Large intestine (tissue), 12 donors: ENCODE measurements at places on chromosomes 16 and 17.

- no peak for DNase-seq
Observed at GRCh38 chr16:55055262-55055661, 124.6 kb downstream of the IRX5 start.

DNA sequence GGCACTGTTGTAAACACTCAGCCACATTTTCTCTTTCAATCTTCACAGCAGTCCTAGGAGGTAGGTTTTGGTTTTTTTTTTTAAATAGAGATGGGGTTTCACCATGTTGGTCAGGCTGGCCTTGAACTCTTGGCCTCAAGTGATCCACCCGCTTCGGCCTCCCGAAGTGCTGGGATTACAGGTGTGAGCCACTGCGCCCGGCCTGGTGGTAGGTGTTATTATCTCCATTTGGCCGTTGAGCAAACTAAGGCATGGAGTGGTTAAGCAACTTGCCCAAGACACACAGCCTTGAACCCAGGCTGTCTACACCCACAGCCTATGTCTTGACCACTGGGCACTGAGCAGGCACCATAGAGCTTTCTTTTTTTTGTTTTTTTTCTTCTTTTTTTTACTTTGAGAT lies 8.6 kb downstream of the SGCA start:
- DNase-seq, result no peak

DNA sequence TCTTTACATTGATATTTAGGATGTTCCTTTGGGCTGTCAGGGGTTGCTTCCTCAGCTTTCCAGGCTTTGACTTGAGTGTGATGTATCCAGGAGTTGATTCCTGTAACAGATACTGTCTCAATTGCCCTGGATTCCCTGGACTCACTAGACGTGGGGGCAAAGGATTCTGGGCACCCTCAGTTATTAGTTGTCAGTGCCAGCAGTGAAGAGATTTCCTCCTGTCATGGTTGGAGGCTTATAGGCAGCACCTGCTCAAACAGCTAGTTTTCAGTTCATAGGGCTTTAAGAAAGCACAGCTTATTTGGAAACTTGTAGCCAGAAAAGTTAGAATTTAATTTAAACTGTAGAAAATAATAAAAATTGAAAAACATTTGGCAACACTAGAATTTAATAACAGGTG lies 9.5 kb upstream of the B4GALNT2 start:
- DNase-seq, result no peak

GRCh38 chr17:10021272-10021984 lies 116.4 kb upstream of the RCVRN start:
- DNase-seq, result peak; percentile 39

- DNase-seq, result peak; percentile 4
Observed at GRCh38 chr16:64352246-64352645, 769.6 kb downstream of the CDH11 start.

- no peak for DNase-seq
Observed at GRCh38 chr17:3796822-3797170, 4.2 kb downstream of the ITGAE start.

GRCh38 chr17:77535892-77536291 lies 395.1 kb downstream of the SEC14L1 start:
- no peak for DNase-seq

GRCh38 chr17:80270104-80270503 lies 9.5 kb downstream of the RNF213 start:
- no peak for DNase-seq

- DNase-seq, result no peak
Observed at GRCh38 chr17:57926723-57927047, 28.5 kb downstream of the CUEDC1 start.

DNA sequence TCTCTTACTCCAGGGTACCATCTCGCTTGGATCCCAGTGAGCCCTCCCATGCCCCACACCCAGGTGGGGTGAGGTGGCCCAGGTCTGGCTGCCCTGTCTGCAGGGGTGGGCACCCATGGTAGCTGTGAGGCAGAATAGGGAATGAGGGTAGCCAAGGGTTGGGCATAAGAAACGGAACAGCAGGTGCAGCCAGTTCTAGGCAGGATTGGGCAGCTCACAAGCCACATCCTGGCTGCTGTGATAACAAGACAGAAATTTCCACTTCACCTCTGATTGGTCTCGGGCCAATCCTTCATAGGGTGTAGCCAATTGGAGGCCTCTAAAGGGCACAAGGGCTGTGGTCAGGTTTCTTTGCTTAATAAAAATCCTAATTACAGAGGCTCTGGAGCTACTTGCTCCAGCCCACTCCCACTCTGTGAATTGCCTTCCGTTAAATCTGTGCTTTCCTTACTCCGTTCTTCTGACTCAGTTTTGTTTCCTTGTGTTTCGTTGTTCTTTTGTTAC lies 1.5 kb upstream of the ARHGDIG start:
- DNase-seq, result no peak

DNA sequence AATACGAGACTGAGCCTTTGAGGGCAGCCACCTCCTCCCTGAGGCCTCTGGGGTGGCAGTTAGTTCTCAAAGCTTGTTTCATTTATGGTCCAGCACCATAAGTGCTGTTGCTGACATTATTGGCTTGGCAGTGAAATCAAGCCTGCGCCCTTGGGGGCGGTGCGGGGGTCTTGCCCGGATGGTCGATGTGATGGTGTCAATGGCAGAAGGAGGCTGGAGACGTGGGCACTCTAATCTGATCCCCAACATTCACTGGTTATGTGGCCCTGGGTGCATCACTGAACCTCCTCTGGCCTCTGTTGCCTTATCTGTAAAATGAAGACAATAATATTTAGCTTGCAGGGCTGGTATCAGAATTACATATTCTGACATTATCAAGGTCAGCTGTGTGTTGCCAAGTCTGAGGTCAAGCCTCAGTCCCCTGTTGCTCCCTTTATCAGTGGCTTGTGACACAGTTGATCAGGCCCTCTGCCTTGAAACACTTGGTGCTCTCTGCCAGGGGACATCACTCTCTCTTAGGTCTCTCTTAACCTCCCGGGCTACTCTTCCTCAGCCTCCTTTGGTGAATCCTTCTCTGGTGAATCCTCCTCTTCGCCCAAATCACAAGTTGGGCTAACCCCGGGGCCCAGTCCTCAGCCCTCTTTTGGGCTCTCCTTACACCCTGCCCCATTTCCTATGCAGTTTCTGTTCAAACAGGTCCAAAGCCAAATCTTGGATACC lies 11.8 kb upstream of the TMEM220 start:
- no peak for DNase-seq

DNA sequence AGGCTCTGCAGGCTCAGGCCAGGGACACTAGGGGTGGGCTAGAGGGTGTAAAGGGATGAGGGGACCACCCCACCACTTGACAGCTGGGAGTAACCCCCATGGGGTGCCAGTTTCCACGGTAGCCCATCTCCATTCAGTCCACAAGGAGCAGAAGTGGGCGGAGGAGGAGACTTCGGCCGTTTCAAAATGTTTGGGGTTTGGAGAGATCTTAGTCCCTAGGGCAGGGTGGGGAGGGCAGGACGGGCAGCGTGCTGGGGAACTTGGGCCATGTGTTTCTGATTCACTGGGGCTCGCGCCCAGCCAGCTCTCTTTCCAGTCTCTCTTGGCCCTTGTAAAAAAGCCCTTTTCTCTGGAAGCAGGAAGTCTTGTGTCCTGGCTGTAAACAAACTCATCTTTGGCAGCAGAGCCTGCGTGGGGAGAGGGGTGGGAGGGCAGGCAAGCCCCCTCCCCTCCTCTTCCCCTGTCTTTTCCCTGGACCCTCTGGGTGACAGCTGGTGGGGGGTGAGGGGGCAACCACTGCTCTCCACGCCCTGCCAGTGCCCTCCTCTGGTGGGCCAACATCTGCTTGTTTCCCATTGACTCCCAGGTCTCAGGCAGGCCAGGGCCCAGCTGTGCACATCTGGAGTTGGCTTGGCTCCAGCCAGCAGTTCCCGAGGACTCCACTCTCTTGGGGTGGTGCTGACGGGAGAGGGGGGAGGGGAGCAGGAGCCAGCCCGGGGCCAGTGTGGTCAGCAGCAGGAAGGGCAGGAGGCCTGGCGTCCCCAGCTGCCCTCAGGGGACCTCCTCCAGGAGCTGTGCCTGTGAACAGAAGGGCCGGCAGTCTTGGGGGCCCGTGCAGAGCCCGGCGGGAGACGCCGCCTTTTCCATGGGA lies 8.1 kb downstream of the CYGB start:
- DNase-seq, result peak; percentile 71

DNA sequence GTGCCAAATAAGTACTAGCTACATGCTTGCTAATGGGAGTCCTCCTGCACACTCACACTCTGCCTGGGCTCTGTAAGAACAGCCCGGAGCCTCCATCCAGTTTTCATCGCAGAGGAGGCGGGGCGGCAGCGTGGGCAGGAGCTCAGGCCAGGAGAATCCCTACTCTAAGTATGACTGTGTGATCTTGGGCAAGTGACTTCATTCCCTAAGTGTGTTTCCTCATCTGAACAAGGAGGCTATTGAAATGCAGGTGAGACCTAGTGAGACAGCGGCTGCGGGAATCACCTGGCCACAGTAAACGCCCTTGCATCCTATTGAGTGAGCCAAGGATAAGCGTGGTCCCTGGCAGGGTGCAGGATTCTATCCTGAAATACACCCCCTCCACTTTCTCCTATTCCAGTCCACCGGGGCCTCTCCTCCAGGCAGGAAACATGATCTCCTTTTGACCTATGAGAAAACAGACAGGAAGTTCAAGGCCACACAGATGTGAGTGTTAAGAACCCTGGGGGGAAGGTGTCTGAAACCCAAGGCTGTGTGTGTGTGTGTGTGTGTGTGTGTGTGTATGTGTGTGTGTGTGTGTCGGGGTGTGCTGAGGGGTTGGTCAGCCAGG lies 5.2 kb upstream of the RAI1 start:
- peak; percentile 68 for DNase-seq

DNA sequence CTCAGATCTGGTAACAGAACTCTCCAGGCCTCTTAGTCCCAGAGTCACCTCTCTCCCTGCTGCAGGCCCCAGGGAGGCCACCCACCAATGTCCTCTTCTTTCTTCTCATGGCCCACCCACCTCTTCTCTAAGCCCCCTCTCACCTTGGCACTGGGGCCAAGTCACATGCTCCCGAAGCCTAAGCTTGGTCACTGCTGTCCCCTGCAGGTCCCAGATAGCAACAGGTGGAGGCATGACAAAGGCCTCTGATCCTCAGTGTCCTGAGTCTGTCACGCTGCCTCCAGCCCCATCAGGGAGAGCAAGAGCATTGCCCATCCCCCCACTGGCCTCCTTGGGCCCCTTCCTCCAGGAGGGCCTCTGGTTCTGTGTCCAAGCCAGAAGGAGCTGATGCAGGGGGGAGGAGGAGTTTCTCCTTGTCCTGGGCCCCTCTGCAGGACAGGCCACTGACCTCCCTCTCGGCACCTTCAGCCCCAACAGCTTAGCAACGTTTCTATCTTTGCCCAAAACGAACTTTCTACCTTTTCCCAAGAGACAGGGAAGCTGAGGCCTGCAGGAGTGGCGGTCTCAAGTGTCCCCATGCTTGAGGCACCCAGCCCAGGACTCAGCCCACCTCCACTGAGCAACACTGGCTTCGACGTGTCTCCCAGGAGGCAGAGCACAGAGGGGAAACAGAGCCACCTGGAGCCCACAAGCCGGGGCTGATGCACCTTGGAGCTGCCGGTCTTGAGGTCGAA lies 8.6 kb downstream of the P2RX1 start:
- no peak for DNase-seq

- DNase-seq, result no peak
Observed at GRCh38 chr17:79053251-79053925, 21.2 kb upstream of the ENGASE start.

DNA sequence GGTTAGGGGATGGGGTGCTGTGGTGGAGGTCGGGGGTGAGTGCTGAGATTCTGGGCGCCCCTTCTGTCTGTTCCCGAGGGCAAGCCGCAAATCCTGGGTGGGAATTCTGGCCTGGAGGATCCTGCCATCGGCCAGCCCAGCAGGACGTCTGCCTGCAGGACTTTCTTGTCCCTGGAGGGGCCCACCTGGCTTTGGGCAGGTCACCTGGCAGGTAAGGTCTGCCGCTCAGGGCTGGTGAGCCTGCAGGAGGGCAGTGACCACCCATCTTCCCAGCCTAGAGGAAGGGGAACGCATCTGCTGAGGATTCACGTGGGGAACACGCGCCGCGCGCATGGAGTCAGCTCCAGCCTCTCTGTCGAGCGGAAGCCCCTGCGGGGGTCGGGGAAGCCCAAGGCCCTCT lies 5.4 kb downstream of the RNF222 start:
- DNase-seq, result no peak

- peak; percentile 54 for DNase-seq
Observed at GRCh38 chr17:50947782-50948543, 81.8 kb upstream of the TOB1 start.

DNA sequence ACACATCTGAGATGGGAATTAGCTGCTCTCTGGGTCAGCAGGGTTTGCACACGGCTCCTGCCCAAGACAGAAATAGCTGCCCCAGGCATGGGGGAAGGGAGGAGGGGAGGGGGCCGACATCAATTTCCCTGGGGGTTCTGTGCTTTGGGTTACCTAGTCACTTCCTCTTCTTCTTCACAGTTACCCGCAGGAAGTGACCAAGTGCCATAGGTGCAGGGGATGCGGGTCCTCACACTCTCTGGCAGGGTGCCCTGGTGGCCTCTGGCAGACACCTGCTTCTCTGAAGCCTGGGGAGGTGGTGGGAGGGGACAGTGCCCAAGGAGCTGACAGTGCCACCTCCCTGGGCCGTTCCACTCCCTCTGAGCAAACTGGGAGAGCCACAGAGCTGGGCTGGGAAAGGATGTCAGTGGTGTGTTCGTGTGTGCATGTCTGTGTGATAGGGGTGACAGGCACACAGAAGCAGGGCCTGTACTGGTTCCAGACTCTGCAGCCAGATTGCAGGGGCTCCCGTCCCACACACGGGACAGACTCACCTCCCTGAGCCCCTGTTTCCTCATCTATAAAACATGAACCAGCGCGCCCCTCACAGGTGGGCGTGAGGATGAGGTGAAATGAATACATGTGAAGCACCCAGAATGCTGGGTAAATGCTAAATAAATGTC lies 18.2 kb downstream of the SCN4A start:
- DNase-seq, result no peak

DNA sequence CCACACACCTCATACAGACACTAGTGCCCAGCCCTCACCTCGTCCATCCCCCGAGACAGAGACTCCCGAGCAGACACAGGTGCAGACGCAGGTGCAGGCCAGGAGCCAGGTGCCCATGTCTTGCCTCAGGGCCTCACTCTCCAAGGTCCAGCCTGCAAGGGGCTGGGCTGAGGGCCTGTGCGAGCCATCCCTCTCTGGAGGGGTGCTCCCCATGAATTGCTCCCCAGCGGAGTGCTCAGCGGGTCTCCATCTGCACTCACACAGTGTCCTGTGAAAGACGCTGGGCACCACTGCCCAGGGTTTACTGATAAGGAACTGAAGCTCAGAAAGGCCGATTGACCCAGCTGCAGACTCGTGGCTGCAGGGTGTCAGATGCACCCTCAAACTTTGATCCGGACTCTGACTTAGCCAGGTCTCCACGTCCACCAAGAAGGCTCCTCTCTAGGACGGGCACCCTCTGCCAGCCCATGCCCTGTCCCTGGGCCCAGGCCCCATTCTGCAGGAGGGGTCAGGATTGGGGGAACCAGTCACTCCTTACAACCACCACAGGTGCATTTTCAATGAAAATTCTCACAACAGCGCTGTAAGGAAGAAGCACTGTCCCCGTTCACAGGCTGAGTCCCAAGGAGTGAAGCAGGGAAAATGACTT lies 16.9 kb downstream of the POLR3K start:
- DNase-seq, result no peak

- no peak for DNase-seq
Observed at GRCh38 chr16:65769776-65770438, 596.6 kb upstream of the CDH5 start.
